COR-L47 (cell line): ENCODE measurements at places on chromosomes 3 and 15.

DNA sequence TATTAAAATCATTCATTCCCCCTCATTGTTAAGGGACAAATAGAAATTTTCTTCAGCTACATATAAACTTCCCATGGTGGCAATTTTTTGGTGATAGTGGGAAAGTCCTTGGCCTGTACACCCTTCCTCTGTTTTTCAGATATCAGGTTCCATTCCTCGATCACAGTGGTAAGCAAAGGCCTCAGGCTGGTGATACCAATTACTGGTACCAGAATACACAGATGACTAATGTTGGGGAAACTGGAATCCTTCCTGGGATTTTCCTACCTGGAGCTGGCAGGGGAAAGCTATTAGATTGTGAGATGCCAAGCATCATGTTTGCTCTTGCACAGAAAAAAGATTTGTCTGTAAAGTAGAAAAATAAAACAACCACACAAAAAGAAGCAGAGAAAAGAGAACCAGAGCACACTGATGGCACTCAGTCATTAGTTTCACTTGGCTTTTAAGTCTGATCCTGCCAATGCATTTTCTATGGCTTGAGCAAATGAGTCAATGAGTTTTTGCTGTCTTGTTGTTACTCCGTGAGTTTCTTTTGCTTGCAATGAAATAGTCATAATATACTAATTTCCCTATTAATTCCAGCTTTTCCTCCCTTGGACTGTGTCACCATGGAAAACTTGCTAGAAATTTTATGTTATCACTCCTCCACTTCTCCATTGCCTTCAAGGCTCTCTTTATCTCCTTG lies 795.0 kb downstream of the ROBO1 start:
- DNase-seq = no peak

DNA sequence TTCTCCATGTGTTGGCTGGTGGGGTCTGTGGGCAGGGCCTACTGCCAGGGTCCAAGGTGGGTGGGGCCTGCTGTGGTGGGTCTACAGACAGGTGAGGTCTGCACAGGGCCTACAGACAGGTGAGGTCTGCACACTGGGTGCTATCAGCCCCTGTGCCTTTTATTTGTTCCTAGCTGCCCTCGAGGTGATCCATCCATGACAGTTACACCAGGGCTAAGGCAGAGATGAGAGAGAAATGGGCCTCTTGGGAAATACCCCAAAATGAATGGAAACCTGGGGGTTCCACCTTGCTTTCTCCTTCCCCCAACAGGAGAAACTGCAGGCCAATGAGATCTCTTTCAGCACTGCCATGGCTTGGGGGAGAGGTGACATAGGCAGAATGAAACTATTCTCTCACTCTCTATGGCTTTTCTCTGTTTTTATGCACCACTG lies 36.4 kb downstream of the CFAP100 start:
- no peak for DNase-seq

DNA sequence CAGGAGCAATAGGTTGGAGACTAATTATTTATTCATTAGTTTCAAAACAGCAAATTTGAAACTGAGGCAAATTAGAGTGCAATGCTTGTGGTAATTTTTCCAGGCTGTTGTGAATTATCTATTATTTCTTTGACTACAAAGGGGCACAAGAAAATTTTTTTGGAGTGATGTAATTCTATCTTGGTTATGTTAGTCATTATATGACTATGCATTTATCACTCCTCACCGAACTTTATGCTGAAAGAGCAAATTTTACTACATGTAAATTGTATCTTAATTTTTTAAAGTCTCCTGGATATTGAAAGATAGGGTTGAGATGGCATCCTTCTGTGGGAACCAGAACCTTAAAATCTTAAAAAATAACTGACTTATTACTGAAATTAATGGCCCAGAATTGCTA lies 320.0 kb upstream of the ROBO1 start:
- no peak for DNase-seq

DNA sequence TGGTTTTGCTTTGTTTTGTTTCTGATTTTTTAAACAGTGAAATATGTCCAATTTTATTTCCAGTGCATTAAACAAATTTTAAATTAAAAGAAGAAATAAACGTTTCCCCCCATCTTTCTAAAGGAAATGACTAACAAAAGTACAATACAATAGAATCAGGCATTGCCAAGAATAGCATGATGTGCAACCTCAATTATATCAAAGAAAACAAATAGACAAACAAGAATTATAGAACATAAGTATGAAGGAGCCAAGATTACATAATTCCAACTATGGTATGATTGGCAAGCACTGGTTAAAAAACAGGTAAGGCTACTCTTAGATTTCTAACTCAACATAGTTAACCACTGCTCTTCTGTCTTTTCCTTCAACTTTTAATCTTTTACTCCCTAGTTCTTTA lies 26.4 kb downstream of the TIGIT start:
- DNase-seq = no peak

GRCh38 chr3:188926741-188927511 lies 244.8 kb upstream of the TPRG1 start:
- no peak for DNase-seq
